Activated CD4-positive, alpha-beta T cell treated with anti-CD3 and anti-CD28 coated beads for 48 hours (primary cell): ENCODE measurements at places on chromosomes 7 and 10.
A peak's percentile ranks its signal among the peaks of the same experiment; 100 is the strongest.

DNA sequence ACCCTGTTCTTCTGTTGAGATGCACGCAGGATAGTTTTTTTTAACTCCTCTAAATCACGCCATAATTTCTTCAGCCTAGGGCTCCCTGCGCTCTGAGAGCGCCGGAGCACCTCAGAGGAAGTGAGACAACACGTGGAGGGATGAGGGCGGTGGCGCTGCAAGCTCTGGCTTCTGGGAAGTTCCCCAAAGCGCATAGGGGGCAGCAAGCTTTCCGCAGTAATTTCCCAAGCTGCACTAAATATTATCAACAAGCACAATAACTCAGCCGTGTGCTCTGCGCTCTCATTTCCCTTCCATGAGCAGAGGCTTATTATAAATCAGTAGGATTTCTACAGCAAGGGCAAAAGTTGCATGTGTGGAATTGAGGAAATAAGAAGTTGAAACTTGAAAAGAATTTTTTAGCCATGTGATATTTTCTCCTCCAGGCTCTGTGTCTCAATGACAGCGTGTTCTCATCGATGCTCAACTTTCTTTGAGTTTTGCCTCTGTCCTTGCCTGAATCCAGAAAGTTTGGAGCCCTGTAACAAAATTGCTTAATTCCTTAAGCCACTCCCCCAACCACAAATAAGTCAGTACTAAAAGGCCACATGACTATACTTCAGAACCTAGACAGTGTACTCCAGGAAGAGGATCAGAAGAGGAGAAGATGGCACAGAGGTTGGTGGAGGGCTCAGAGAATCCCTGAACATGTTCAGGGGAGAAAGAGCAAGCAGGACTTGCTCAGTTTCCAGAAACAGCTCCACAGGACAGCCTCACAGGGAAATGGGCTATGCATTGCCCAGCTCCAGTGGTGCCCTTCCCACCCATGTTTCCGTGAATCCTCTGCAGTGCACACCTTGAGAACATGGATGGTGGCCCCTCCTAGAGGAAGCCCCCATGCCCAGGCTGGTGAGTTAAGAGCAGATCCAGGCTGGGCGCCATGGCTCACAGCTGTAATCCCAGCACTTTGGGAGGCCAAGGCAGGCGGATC is 221.5 kb upstream of the GHITM start:
- DNase-seq = peak; percentile 15

GRCh38 chr7:25029075-25029474 is 49.1 kb upstream of the OSBPL3 start:
- DNase-seq = peak; percentile 7

DNA sequence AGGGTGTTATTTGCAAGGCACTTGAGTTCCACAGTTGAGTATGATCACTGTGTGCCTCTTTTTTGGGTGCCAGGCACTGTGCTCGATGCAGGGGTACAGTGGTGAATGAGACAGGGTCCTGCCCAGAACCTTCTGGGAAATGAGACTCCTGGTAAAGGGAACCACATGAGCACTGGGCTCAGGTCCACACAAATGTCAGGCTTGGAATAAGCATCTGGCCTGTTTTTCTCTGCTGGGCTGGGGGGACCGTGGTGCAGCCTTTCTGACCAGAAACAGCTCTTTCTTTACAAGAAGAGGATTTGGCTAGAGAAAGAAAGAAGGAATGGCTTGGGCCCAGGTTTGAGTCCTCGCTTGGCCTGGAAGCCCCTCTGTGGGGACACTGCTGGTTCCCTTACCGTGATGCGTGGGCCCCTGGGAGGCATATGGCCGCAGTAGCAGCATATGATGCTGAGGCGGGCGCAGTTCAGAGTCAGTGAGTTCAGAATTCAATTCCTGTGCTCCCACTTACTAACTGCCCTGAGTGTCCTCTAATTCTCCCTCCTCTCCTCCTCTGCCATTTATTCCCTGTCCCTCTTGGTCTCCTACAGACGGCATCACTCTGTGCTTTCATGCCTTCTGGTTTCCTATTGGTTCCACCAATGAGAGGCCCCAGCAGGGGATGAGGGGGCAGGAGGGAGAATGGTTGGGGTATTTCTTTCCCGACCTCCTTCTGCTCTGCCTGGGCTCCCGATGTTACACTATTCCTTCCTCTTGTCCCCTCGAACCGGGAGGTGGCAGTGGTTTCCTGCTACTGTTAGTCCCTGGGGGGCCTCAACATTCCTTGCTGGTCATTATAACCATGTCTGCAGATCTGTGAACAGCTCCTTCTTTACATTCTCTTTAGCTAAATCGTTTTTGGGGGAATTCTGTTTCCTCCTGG is 9.6 kb upstream of the KCP start:
- no peak for DNase-seq

- DNase-seq = no peak
Measured at GRCh38 chr7:70544016-70544415, 587.9 kb upstream of the GALNT17 start.

- no peak for DNase-seq
Measured at GRCh38 chr10:125151553-125152449, 8.6 kb downstream of the CTBP2 start.
